ENCODE measurements at places on chromosomes 7 and 10.

DNA sequence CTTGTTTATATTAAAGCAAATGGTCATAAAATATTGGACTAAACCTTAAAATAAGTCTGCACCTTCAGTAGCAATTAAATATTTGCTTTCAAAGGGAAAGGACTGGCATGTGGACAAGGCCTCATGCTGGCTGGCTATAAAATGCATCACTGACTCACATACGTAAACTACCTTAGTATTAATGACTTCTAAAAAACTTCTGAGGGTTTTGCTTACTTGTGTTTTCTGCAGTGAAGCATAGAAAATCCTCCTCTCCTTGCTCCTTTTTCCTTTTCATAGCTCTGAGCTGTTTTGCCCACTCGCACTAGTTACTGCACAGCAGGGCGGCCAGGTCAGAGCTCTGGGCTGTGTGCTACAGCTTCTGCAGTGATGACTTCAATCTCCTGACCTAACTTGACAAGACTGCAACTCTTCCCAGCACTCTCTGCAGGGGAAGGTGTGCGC is 82.3 kb downstream of the CUL2 start:
- DNase-seq: no peak

DNA sequence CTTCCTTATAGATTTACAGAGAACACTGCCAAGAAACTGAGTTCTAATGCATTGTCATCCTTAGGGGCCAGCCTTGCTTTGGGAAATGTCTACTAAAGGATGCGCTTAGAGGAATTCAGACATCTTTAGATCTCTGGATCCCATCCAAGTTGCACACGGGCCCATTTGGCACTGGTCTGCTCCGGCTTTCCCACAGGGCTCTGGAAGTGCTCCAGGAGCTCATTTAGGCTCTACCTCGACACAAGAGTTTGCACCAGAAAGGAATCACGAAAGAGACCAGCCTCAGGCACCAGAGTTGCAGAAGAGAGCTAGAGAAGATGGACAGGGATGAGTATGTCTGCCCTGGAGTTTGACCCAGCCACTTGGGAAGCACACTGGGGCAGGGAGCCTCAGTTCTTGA is 150.1 kb upstream of the TMEM72 start:
- DNase-seq: no peak

- no peak for DNase-seq
These were observed 3.3 kb upstream of the MEST start for GRCh38 chr7:130488392-130489139.

DNA sequence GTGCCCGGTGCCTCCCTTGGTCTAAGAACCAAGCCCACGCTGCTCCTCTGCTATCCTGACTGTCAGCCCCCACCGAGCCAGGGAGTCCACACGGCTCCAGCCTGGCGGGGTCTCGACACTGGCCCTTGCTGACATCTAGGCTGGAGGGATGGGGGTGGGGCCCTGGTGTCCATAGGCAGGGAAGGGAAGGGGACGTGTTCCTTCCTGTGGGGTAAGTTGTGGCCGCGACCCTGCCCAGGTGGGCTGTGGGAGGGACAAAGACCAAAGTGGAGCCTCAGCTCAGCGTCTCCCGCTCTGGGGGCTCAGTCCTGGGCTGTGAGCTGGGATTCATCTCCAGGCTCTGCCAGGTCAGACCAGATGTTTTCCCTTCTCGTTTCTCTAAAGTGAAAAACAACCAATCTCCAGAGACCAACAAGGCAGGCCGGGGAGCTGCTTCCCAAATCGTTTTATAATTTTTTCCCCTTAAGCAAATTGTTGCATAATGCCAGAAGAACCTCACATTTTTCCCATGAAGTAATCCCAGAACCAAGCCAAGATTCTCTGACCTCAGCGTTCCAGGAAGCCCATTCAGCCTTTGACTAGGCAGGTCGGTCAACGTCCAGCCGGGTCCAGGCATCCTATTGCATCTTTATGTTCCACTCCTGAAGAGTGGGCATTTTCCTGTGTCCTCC is 101.2 kb downstream of the RGS10 start:
- DNase-seq: no peak

DNA sequence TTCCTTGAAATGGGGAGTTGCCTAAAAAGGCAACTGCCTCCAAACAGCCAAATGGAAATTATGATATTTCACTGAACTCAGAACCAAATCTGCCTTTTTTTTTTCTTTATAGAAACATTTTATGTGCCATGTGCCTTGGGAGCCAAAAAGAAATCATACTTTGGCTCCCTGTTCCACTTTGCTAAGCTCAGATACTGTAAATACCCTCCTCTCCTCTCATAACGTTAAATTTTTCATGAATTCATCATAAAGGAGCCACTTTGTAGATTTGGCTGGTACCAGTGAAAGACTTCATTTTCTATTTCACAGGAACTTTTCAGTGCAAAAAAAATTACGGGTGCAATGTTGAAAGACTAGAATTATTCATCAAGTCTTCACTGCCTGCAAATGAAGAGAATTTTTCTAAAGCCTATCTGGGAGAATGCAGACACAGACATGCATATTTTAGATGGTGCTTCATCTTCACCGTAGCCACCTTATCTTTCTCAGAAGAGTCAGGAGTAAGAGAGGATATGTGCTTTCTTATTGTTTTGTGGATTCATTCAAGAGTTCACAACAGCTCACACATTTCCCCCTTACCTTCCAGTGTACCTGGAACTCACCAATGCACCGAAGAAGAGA is 742.3 kb upstream of the GALNT17 start:
- no peak for DNase-seq

Data from activated CD8-positive, alpha-beta memory T cell treated with anti-CD3 and anti-CD28 coated beads for 1 hour (primary cell).